EH (cell line): ENCODE measurements at places on chromosomes 13 and 19.
A peak's percentile ranks its signal among the peaks of the same experiment; 100 is the strongest.

DNA sequence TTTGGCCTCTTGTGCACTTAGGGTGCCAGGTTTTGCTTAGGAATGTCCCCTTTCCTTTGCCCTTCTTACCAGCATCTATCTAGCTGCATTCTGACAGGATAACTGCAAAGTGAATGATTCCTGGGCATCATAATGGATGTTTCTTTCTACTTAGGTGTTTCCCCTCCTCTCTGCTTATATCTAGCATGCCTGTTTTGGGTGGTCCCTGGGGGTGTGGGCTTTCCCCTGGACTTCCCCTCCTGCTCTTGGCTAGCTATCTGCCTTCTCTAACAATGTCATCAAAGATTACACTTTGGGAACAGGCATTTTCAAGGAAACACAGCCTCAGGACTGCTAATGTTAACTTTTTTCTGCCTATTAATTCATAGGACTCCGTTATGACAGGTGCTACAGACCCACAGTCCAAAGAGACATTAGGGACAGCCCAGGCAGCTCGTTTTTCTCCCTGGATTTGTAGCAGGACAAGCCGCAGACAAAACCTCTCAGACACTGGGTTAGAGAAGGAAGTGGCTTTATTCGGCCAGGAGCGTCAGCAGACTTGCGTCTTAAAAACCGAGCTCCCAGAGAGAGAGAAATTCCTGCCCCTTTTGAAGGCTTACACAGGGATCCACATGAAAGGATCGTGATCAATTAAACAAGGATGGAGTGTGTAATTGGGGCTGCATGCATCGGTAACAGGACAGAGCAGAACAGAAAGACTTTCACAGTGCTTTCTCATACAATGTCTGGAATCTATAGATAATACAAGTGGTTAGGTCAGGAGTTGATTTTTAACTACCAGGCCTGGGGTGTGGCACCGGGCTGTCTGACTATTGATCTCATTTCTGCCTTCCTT, 17.3 kb downstream of the ZNF700 start:
- no peak for DNase-seq

- DNase-seq: peak; percentile 44
These were observed 9.0 kb upstream of the CIRBP start for GRCh38 chr19:1259876-1260748.

DNA sequence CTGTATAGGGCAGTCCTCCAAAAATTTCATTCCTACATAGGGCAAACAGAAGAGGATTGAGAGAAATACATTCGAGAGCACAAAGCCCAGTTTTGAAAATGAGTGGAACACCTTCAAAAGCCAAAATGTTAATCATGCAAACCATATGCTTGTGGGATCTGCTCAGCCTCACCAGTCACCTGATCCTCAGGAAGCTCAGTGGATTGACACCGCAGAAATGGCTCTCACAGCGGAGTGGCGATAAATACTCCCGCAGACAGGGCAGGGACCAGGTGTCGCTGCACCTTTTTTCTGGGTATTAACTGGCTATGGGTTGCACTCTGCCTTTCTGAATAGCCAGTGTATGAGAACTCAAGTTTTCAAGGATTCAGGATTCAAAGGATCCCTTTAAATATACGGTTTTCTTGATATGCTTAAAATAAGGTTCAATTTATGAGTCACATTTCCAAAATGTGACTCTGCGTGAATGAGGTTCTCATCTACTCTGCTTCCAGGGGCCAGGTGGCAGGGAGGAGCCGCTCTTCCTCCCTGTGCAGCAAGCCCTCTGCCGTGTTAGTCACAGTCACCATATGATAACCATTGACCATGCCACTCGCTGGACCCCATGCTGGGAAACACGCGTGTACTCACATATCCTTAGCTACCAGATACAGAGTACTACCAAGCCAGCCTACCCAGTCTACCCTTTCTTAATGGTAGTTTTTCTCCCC, 18.3 kb upstream of the DHRS12 start:
- no peak for DNase-seq

GRCh38 chr13:74048756-74049155, 85.4 kb downstream of the KLF12 start:
- DNase-seq: no peak
